ENCODE measurements at places on chromosomes 11 and 22. TPM values are rescaled to one million over a fixed set of nuclear protein-coding genes. Genes with fewer than 3 reads are reported as not detected.

DNA sequence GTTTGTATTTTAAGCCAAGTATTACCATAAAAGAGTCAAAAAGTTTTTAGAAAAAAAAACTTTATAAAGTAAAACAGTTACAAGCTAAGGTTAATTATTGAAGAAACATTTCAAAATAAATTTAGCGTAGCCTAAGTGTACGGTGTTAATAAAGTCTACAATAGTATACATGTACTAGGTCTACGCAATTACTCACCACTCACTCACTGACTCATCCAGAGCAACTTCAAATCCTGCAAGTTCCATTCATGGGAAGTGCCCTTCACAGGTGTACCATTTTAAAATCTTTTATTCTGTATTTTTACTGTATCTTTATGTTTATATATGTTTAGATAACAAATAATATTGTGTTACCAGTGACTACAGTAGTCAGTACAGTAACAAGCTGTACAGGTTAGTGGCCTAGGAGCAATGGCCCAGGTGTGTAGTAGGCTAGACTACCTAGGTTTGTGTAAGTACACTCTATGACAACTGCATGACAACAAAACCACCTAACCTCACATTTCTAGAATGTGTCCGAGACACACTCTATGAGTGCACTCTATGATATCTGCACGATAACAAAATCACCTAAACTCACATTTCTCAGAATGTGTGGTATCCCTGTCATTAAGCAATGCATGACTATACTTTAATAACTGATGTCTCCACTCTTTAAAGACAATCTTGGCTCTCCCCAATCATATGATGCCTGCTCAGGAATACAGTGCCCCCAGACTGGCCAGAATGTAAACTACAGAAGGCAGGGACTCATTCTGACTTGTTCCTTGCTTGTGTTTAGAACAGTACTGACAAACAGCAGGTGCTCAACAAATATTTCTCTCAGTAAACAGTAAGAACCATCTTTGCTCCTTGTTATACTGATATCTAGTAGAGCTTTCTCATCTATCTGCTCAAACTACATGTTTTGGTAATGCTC, 21.2 kb downstream of the KMT5B start:
- no peak overlapping the region for H3K27ac ChIP-seq
- H3K27me3 ChIP-seq: no peaks in the 10 kb centered on the region
- H3K4me3 ChIP-seq: no peak overlapping the region
- DNase-seq: no peak
- no peaks in the 10 kb centered on the region for H3K36me3 ChIP-seq

DNA sequence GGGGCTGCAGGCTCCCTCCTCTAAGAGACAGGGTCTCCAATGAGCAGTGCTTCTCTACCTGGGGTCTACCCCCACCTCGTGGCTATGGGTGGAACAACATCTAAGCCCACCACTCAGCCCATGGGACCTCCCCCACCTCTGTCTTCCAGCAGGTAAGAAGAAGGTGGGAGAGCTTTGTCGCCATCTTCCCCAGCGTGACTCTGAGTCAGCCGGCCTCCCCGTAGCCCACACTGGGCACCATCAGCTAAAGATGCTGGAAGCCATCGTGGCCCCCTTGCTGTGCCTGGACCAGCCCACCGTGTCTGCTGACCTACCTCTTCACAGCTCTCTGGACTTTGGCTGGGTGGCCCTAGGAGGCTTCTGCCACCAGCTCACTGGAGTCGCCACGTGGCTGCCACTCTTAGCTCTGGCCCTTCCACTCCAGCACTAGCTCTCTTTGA, 944 bp downstream of the C11orf86 start:
- no peaks in the 10 kb centered on the region for H3K27me3 ChIP-seq
- no peak overlapping the region for H3K27ac ChIP-seq
- H3K4me1 ChIP-seq: no peaks in the 10 kb centered on the region
- peak; percentile 10 for DNase-seq
- no peak overlapping the region for H3K4me3 ChIP-seq

DNA sequence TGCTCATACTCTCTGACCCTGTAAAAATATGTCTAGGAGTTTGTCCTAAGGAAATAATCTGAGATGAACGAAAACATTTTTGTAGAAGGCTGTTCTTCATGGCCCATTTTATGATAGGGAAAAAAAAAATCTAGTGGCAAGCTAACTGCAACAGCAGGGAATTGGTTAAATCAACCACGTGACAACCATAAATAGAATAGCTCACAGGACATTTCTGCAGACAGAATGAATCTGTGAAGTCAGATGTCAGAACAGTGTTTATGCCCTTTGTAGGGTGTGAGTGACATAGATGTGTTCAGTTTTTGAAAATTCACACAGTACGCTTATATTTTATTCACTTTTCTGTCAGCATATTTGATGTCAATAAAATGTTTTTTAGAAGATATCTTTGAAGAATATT, 16.1 kb downstream of the ARHGAP1 start:
- H3K4me1 ChIP-seq: no peaks in the 10 kb centered on the region
- H3K27ac ChIP-seq: no peak overlapping the region
- no peak overlapping the region for H3K4me3 ChIP-seq
- peaks cover 32% of the 10 kb centered on the region for H3K36me3 ChIP-seq

EHD1 gene
- 102 TPM for total RNA-seq

DNA sequence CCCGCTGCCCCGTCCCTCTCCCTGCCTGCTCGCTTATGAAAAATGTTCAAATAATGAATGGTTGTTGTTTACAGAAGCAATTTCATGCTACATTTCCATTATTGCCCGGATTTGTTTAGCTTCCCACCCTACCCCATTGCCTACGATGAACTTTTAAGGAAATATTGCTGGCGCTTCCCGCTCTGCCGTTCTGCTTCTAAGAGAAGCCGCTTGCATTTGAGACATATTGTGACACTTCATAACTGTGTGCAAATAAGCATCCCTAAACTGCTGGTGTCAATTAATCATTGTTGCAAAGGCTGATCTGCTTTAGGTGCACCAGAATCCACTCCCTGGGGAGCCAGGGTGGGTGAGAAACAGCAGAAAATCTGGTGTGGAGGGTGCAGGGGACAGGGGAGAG, 52.3 kb upstream of the LMO1 start:
- H3K4me1 ChIP-seq: no peaks in the 10 kb centered on the region
- no peak overlapping the region for H3K27ac ChIP-seq
- H3K27me3 ChIP-seq: no peaks in the 10 kb centered on the region

DNA sequence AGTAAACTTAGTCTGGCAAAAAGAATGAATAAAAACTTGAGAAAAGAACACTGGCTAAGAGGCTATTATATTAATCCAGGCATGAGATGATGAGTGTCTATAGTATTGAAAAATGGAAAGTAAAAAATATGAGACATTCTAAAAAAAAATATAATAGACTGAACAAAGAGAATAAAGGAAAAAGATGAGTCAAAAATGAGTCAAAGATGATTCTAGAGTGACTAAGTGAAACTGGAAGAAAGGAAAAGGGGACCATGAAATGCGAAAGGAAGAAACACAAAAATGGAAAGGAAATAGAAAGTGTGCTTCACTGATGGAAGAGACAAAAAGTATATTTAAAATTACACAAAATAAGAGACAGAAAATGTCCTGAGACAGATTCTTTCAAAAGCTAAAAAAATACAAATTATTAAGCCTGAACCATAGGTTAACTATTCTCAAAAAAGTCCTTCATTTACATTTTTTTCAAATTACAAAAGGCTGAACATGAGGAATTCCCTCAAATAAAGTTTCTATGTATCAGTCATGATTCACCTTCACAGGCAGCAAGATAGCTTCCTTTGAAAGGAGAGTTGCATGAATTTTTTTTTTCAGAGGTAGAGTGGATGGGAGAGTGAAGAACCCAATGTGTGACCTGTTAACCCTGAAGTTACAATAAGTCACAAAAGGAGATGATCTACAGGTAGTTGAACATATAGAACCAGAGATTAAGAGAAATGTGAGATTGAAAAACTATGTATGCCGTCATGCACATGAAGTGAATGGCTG, 75.2 kb downstream of the EIF3M start:
- no peaks in the 10 kb centered on the region for H3K4me1 ChIP-seq
- H3K36me3 ChIP-seq: no peaks in the 10 kb centered on the region
- no peak overlapping the region for H3K4me3 ChIP-seq
- DNase-seq: no peak

DNA sequence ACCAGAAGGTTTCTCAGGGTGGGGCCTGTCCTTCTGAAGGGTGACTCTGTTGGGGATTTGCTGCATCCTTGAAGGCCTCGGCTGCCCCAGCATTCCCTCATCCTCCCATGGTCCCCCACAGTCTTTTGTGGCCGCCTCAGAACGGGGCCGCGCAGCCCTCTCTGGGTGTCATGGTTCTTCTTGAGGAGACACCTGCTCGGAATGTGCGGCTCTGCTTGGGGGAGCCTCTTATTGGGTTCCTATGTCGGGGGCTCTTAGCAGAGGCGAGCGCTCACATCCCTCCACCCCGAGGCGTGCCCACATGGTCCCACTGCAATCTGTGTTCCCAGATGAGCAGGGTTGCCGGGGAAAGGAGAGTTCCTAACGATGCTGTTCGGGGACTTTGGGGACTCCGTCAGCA, 1008.4 kb downstream of the BRD1 start:
- no peaks in the 10 kb centered on the region for H3K4me1 ChIP-seq
- no peaks in the 10 kb centered on the region for H3K27me3 ChIP-seq

TSPAN18 gene
- 0.60 TPM for total RNA-seq

- no peak for DNase-seq
- H3K4me3 ChIP-seq: no peak overlapping the region
- H3K36me3 ChIP-seq: no peaks in the 10 kb centered on the region
Observed at GRCh38 chr11:34787895-34788294, 128.3 kb downstream of the APIP start.

KRTAP5-2 gene
- not detected for total RNA-seq

- H3K4me3 ChIP-seq: no peak overlapping the region
- H3K4me1 ChIP-seq: peaks cover 8% of the 10 kb centered on the region
Observed at GRCh38 chr11:87033561-87033960, 4.2 kb upstream of the TMEM135 start.

DNA sequence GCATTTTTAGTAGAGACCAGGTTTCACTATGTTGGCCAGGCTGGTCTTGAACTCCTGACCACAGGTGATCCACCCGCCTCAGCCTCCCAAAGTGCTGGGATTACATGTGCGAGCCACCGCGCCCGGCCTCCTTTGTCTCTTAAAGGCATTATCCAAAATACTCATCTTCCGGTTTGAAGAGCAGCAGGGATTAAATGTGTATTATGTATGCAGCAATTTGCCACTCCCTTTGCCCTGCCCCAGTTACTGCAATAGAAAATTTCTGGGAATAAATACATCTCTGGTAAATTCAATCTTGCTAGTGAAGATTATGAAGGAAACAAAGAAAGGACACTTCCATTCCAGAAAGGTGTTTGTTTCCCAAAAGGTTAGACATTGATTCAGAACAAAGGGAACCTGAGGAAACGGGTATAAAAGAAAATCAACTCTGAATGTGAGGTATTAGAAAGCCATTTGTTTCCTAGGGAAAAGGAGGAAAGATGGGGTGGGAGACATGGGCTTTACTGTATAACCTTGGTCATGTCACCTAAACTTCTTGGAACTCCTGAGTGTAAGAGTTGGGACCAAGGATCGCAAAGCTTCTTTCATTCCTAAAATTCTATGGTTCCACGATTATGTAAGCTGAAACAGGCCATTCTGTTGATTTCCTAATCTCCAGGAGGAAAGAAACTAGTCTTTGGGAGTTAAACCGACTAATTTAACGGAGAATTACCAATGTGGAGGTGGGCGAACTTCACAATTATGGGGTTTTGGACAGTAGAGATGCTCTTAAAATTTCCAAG, 959 bp upstream of the HIPK3 start:
- H3K27me3 ChIP-seq: no peaks in the 10 kb centered on the region
- no peaks in the 10 kb centered on the region for H3K36me3 ChIP-seq
- peak overlapping the region; percentile 96 for H3K27ac ChIP-seq
- no peak for DNase-seq
- peak overlapping the region; percentile 34 for H3K4me3 ChIP-seq
- peaks cover 13% of the 10 kb centered on the region for H3K4me1 ChIP-seq

DNA sequence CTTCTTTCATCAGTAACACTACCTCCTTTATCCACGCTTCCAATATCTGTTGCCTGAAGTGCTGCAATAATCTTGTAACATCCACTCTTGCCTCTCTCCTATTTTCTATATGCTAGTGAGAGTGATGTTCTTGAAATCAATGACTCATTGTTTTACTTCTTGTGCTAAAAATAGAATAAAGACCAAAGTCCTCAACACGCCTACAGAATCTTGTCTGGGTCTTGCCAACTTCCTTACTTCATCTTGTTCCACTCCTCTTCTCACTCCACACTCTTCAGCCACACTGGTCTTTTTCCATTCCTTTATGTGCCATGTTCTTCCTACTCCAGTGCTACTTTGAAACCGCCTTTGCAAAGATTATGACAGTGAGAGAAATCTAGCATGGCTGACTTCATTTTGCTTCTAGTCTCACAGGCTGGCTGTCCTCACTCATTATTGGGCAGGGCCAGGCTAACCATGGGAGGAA, 136.4 kb downstream of the CCDC81 start:
- no peak overlapping the region for H3K4me3 ChIP-seq
- no peaks in the 10 kb centered on the region for H3K27me3 ChIP-seq
- no peak for DNase-seq
- peaks cover 3% of the 10 kb centered on the region for H3K4me1 ChIP-seq
- no peaks in the 10 kb centered on the region for H3K36me3 ChIP-seq

CDC42EP2 gene
- total RNA-seq: 0.62 TPM

- H3K36me3 ChIP-seq: no peaks in the 10 kb centered on the region
- H3K27ac ChIP-seq: no peak overlapping the region
- no peaks in the 10 kb centered on the region for H3K4me1 ChIP-seq
Observed at GRCh38 chr11:43504316-43504950, 145.7 kb downstream of the TTC17 start.

RNF214 gene
- total RNA-seq: 25.1 TPM

CARD16 gene
- total RNA-seq: 10.3 TPM

PARVG gene
- 56.0 TPM for total RNA-seq

- H3K27me3 ChIP-seq: no peaks in the 10 kb centered on the region
- no peak overlapping the region for H3K4me3 ChIP-seq
- no peak for DNase-seq
Observed at GRCh38 chr22:49627217-49628181, 200.2 kb downstream of the BRD1 start.

FAM168A gene
- total RNA-seq: 11.7 TPM

OR52H1 gene
- not detected for total RNA-seq

- no peak overlapping the region for H3K27ac ChIP-seq
- no peaks in the 10 kb centered on the region for H3K36me3 ChIP-seq
- peak; percentile 56 for DNase-seq
- no peaks in the 10 kb centered on the region for H3K27me3 ChIP-seq
- H3K4me1 ChIP-seq: peaks cover 38% of the 10 kb centered on the region
Observed at GRCh38 chr11:47152953-47153950, 23.4 kb downstream of the ARFGAP2 start.

DNA sequence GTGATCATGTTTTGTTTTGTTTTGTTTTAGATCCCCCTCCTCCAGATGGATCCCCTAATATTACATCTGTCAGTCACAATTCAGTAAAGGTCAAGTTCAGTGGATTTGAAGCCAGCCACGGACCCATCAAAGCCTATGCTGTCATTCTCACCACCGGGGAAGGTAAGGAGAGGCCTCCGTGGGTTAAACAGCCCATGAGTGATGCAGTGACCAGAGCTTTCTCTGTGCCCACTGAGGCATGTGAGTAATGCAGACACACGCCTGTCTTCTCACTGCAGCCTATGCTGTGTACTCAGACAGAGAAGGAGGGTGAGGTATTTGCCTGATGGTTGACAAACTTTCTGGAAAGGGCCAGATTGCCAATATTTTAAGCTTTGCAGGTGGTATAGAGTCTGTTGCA, 73.7 kb upstream of the OR4B1 start:
- no peaks in the 10 kb centered on the region for H3K27me3 ChIP-seq
- H3K4me3 ChIP-seq: no peak overlapping the region
- no peak for DNase-seq
- H3K36me3 ChIP-seq: peaks cover 43% of the 10 kb centered on the region
- H3K27ac ChIP-seq: no peak overlapping the region
- no peaks in the 10 kb centered on the region for H3K4me1 ChIP-seq

Measured in CD8-positive, alpha-beta memory T cell (primary cell).